ENCODE measurements at places on chromosomes 2 and 18. TPM values are rescaled to one million over a fixed set of nuclear protein-coding genes. Genes with fewer than 3 reads are reported as not detected.

GAD1 gene
- 0.10 TPM for total RNA-seq

IL1B gene
- 5.7 TPM for total RNA-seq

ITGB6 gene
- total RNA-seq, result 24.6 TPM

- no peak for DNase-seq
- H3K4me1 ChIP-seq, result no peaks in the 10 kb centered on the region
- no peak overlapping the region for H3K27ac ChIP-seq
- no peaks in the 10 kb centered on the region for H3K27me3 ChIP-seq
Observed at GRCh38 chr2:60520917-60521539, 32.4 kb downstream of the BCL11A start.

Data from colonic mucosa (tissue), 4 donors.